ENCODE measurements at places on chromosomes 7 and 10.

DNA sequence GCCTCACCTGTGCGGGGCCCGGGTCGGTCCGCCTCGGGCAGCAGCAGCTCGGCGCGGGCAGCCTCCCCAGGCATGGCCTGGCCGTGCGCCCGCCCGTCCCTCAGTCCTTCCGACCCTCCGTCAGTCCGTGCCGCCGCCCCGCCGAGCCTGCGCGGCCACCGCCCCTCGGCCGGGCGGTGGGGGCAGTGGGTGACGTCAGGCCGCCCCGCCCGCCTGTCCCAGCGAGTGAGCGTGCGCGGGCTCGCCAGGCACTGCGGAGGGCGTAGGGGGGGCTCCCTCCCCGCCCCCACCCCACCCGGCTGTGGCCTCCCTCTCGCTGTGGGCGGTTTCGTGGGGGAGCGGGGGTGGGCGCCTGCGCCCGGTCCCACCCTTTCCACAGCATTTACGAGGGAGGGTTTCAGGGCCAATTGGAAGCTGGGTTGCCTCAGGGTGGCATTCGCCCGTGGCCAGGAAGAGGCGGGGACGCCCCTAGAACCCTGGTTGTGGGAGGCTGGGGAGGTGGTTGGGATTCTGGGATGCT lies at the start of gene NACAD:
TSS of gene NACAD (minus strand) at position 149 of the 520 bp plus-strand sequence. CDS start at position 74, 75 bp downstream.
- DNase-seq: no peak

- DNase-seq: no peak
Observed at GRCh38 chr10:110218632-110219031, 11.2 kb downstream of the MXI1 start.

GRCh38 chr10:98832738-98833137 lies 386.0 kb upstream of the HPS1 start:
- no peak for DNase-seq

- peak; percentile 45 for DNase-seq
Observed at GRCh38 chr10:95841661-95842498, 65.9 kb upstream of the CC2D2B start.

DNA sequence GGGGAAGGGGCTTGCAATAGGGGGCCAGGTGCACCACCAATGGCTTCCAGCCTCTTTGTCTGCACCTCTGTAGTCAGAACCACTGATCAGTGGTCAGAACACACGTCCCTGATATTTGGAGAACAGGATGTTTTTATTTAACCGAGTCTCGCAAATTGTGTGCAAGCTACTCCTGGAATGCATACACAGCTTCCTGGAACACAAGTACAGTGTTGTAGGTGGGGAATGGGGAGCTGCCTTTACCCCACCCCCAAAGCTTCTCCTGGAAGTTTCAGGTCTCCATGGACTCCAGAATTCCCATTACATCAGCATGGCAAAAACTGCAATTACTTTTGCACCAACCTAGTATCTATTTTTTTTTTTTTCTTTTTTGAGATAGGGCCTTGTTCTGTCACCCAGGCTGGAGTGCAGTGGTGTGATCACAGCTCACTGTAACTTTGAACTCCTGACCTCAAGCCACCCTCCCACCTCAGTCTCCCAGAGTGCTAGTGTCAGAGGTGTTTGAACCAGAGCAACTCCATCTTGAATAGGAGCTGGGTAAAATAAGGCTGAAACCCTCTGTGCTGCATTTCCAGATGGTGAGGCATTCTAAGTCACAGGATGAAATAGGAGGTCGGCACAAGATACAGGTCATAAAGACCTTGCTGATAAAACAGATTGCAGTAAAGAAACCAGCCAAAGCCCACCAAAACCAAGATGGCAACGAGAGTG lies 374.0 kb downstream of the CALN1 start:
- DNase-seq: no peak

DNA sequence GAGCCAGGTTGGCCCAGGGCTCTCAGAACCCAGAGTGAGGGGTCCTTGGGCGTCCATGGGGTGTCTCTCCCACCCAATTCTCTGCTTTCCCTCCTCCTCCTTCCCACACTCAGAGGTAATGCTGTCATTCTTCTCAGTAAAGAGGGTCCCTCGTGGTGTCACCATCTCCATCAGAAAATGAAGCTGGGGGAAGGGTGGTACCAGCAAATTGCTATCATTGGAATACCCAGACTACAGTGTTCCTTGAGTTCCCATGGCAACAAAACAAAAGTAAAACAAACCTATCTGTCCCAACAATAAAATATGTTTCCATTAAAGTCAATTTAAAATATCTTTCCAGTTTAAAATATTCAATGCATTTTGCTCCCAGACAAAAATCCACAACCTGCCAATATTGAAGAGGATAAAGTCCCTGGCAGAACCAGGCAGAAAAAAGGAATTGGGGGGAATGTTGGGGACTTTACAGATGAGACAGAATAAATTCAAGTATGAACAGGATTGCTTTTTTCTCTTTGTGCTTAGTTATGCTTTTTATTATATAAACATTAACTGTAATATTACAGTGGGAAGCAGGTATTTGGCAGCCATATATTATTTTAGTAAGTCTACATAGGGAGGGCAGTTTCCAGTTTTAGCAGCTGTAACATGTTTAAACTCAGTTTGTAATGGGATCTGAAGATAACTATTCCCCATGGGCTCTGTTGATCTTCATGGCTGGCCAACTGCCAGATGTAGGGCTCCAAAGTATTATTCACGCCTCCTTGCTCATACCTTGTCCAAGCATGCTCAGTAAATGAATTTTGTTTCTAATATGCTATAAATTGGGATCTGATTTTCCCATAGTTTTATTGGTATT lies 182.1 kb downstream of the ARID5B start:
- DNase-seq: peak; percentile 35

DNA sequence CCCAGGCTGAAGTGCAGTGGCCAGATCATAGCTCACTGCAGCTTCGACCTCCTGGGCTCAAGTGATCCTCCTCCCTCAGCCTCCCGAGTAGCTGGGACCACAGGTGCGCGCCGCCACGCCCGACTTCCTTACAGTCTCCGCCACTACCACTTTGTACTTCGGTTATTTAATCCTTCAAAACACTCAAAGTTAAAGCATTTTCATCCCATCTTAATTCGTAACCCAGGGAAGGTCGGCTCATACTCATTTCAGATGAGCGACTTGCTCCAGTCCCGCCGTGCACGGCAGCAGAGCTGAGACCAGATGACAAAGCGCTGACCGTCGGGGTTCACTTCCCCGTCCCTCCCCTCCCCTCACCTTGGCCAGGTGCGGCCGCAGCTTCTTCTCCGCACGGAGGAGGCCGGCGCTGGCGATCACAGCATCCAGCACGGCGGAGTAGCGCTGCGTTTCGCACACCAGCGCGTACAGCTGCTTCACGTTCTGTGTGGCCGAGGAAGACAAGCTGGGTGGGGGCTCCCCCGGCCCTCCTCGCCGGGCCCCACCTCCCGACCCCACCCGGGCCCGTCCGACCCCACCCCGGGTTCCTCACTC lies 457 bp downstream of the NSUN5 start:
- no peak for DNase-seq

DNA sequence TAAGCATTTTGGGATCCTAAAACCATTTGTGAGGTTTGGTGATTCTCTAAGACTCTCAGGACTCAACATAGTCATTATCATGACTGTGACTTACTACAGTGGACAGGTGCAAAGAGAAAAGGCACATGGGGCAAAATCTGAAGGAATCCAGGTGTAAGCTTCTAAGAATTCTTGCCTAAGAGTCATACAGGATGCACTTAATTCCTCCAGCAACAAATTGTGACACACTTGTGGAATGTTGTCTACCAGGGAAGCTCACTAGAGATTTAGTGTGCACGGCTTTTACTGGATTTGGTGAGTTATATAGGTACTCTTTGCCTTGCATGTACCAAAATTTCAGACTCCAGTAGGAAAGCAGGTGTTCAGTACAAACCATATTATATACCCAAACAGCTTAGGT lies 47.9 kb downstream of the WAC start:
- no peak for DNase-seq

DNA sequence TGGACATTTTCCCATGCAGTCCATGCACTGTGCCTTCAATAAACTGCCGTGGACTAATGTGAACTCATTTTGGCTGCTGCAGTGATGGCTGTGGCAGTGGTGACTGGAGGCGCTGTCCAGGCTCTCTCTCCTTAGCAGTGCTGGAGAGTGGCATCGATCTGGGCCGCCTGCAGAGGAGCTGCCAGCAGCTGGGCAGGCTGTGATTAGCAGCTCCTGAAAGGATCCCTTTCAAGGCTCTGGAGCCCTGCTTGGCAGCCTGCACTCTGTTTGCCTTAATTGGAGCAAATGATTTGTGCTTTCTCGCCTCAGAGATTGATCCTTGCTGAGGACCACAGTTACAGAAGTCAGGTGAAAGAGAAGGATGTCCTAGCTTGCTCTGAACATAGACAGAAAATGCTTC lies 130.1 kb upstream of the VWC2 start:
- no peak for DNase-seq

Data from central memory CD4-positive, alpha-beta T cell (primary cell).